Stimulated activated CD8-positive, alpha-beta memory T cell treated with anti-CD3 and anti-CD28 coated beads, Interleukin-15, amount 100 ng/mL, for 1 hour (primary cell): ENCODE measurements at places on chromosomes 2 and 18.

DNA sequence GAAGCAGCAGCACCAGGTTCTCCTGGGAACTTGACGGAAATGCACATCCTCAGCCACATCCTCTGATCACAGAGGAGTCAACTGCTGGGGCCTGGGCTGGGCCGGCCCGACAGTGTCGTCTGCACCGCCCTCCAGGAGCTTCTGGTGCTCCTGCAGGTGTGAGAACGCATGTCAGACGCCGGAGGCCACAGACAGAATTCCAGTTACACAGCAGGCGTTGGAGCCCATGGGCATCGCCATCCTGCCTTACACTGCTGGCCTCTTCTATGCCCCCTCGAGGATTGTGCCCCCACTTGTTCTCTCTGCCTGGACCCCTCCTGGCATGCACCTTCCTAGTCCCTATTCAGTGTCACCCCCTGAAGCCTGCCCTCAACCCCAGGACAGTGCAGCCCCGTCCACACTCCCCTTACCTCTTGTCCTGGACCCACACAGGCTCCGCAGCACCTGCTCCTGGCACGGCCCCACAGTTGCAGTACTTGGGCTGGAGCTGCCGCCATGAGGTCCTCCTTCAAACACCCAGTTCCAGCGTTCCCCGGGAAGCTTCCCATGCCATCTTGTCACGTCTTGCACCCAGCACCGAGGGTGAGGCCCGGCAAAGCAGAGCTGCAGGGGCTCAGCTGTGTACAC is 37.5 kb downstream of the ADI1 start:
- no peak for DNase-seq

DNA sequence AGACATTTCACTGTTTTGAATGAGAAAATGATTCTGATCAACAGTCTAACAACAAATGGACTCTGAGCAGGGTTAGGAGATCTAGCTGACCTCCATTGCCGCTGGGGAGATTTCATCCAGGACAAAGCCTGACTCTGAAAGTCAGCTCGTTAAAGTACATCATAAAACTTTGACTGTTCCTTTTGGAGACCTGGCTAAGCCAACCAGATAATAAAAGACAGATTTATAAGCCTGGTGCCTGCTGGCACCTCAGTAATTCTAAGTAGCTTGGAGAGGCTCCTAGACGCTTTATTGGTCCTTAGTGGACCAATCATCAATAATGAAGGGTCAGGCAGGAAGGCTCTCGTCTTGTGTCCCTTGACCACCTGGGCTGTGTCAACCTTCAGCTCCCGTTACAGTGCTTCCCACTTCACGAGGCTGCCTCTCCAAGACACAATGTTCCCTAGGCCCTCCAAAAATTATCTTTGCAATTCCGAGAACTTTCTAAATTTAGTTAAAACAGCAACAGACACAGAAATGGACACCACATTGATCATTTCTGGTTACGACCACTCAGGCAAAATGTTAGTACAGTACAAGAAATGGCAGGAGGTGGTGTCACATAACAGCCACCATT is 47.9 kb upstream of the PMAIP1 start:
- DNase-seq = no peak

DNA sequence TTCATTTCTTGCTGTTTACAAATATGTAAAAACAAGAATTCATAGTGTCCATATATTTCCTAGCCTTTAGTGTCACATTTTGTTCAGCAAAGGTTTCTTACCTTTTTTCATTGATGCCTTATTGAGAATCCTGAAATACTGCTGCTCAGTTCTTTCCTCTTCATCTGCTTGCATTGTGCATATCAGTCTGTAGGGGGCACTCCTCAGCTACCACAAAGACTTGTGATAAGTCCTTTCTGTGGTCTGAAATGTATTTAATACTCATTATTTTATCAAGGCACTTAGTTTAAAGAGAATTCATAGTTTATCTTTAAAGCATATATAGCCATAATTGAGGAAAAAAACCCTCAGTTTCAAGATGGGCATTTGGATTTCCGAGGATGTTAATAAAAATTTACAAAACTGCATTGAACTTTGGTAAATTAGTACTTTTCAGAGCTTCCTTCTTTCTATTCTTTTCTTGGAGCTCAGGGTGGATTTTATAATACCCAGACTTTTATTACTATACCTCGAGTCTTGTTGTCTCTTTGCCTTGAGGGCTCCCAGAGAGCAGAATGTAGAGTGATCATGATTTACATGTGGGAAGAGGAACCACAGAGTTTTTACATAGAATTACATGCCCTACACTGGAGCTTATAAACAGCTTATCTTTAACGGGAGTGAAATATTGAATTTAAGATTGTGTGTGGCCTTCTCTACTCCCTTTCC is 570.1 kb downstream of the PLCL1 start:
- DNase-seq = no peak

- DNase-seq = no peak
Observed at GRCh38 chr2:214377286-214377624, 33.6 kb upstream of the VWC2L start.

- DNase-seq = no peak
Observed at GRCh38 chr2:227623226-227623625, 5.9 kb downstream of the SCYGR4 start.

GRCh38 chr18:54607213-54608027 is 16.4 kb downstream of the DYNAP start:
- DNase-seq = no peak

GRCh38 chr2:28958689-28959088 is 22.4 kb upstream of the TOGARAM2 start:
- no peak for DNase-seq

- no peak for DNase-seq
Observed at GRCh38 chr2:47205576-47206141, 50.6 kb upstream of the STPG4 start.

GRCh38 chr2:228700638-228701037 is 519.2 kb upstream of the SPHKAP start:
- no peak for DNase-seq

- DNase-seq = no peak
Observed at GRCh38 chr18:59881728-59882656, 17.8 kb upstream of the PMAIP1 start.

DNA sequence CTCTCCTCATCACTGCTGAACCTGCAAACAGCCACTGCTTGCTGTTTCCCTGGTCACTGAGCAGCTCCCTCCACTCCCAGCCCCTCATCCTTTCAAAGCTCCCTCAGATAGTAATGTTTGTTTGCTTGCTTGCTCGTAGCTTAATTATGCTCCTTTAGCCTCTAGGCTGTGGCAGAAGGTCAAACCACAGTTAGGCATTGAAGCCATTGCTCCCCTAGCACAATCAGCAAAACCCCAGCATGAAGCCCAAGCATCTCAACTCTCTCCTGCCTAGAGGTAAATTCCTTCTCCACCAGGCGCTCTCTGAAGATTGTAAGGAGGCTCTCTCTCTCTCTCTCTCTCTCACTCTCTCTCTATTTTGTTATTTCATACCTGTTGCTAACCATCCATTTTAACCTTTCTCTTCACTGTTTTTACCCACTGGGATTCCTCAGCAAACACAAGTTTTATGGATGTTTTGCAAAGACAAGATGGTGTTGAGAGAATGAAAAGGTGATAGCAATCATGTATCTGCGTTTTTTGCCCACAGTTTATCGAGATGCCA is 135.9 kb upstream of the HNRNPA3 start:
- no peak for DNase-seq

DNA sequence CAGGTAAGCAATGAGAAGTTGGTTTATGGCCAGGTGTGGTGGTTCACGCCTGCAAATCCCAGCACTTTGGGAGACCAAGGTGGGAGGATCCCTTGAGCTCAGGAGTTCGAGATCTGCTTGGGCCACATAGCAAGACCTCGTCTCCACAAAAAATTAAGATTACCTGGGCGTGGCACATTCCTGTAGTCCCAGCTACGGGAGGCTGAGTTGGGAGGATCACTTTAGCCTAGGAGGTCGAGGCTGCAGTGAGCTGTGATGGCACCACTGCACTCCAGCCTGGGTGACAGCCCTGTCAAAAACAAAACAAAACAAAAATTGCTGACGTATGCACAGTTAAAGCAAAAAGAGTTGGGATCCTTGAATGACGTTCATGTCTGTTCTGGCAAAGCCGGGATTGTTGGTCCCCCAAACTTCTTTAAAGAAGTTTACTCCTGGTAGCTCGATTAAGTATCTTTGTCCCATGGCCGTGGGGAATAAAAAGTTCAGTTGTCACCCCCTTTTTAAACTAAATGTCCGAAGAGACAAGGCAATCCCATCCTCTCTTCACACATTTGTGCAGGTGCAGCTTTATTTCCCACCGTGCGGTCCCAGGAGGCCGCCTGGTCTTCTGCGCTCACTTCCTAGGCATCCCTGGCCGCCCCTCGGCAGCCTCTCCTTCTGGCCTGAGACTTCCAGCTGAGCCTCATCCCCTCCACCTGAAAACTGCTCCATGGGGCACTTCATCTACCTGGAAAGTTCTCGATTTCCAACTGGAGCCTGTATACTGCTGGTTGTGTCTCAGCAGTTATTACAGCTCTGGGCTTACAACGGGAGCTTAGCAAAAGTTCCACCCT is 762 bp upstream of the SPOPL start:
- DNase-seq = no peak

DNA sequence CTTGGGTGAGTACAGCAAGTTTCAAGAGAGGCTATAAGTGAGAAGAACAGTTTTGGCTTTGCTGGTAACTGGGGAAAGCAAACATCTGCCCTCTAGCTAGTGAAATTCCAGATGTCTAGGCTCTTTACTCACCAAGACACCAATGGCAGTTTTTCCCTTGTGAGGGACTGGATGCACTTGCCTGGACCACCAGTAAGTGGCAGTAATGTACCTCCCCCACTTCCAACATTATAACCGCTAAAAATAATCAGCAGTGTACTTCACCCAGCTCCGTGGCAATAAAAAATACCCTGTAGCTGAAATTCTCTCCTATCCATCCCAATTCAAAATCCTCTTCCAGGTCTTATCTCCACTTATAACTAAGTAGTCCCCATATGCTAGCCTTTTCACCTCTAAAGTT is 383.9 kb downstream of the ARHGAP15 start:
- DNase-seq = no peak

DNA sequence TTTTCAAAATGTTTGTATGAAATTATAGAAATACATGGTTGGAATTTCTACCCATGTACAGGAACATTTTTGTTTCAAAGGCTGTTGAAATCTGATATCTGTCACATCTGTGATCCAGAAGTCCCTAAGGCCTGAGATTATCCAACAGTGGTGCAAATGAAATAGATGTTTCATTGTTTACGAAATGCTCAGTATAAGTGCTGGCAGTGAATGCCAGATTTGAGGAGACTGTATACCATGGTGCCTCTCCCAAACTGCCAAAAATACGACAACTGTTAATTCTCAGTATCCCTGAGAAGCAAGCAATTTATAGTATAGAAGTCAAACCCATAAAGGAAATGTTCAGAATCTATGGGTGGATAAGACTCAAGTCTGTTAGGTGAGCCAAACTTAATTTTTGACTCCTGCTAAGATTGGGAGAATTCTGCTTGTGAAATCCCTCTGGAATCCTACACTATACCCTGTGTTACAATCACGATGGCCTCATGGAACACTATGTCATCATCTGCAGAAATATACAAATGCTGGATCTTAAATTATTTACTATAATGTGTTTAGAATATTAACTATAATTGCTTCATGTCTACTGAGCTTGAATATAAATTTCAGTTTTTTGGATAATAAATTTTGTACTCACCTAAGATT is 71.2 kb upstream of the DOCK10 start:
- DNase-seq = no peak

DNA sequence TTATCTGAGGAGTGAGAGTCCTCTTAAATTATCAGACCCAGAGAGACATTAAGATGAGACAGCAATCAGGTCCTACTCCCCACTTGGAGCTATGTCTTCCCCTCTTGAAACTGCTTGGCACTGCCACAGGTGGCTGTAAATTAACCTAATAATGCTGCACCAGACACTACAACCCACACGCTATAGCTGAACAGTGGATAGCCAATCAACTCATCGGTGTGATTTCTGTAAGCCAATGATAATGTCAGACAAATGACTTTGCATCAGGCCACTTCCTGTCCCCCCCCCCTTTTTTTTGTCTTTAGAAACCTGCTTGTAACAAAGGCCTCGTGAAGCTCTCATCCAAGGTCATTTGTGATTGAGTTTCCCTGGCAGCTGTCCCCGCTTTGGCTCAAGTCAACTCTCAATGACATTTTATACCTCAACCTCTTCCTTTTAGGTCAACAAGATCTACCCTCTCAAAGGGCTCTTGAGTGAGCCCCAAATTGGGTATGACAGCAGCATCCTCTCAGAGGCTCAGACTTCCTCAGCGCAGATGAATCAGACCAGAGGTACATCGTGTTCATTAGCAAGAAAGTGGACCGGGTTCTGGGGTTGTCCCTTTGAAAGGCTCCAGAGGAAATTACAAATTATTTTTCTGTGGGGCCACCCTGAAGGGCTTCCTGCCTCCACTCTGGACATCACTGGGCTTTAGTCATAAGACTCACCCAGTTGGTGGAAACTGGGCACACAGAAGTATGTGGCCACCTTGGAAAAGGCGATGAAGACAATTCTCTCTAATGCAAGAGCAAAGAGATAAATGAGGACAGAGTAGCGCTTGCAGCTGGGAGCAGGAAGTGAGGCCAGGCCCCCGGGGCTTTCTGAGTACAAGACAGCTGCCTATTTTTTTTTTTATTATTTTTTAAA is 73.6 kb downstream of the COPS8 start:
- DNase-seq = no peak

- DNase-seq = no peak
Observed at GRCh38 chr2:220458051-220458450, 830.6 kb downstream of the SLC4A3 start.

GRCh38 chr2:109128048-109128615 is 873 bp upstream of the SH3RF3 start:
- peak; percentile 24 for DNase-seq

DNA sequence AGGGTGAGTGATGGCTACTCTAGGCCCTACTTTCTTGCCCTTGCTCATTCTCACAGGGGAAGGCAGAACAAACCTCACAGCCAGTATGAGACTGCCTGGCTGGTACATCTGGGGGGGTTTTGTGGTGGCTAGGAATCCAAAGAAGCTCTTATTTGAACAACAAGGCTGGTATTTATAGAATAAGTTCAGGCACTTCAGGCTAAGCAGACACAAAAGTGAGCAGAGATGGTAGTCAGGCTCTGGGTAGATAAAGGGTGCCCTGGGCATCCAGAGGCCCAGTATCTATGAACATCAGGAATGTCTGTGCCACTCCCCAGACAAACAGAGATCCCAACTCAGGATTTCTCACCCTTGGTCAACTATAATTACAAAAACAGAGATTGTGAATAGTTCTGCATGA is 57.2 kb upstream of the RTN4 start:
- no peak for DNase-seq

GRCh38 chr2:112010751-112011150 is 44.3 kb upstream of the TMEM87B start:
- DNase-seq = no peak

GRCh38 chr2:56537756-56538155 is 354.0 kb downstream of the CCDC85A start:
- DNase-seq = no peak

- no peak for DNase-seq
Observed at GRCh38 chr2:241031436-241032165, 33.2 kb downstream of the SNED1 start.

DNA sequence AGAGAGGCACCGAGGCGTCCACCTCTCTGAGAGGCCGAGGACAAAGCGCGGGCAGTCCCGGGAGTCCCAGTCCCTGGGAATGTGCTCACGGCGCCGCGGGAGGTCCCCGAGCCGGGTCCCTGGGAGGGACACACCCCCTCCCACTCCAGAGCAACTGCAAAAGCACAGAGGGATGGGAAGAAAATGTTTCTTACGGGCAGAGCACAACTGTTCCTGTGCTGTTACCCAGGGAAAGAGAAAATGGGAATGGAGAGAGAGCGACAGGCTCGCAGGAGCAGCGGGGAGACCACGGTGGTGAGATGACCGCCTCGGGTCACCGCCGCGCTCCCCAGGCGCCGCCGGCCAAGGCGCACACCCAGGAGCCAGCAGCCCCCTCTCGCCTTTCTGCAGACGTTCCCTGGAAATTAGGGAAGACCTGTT is 1.2 kb upstream of the BCL11A start:
- no peak for DNase-seq
